ENCODE measurements at places on chromosomes 4 and X.

- no peak for DNase-seq
These were observed 249.5 kb downstream of the BCOR start for GRCh38 chrX:39848243-39848642.

- DNase-seq, result no peak
These were observed 26.7 kb upstream of the SLC2A9 start for GRCh38 chr4:10047967-10048366.

DNA sequence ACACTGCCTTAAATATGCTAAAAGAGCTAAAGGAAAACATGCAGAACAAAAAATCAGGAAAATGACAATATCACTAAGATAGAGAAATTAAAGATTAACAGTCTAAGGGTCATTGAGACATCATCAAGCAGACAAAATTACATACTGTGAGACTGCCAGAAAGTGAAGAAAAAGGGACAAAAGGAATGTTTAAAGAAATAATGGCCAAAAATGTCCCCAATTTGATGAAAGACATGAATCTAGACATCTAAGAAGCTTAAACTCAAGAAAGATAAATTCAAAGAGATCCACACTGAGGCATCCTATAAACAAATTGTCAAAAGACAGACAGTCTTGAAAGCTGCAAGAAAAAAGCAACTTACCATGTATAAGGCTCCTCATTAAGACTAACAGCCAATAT is 63.7 kb downstream of the OPHN1 start:
- no peak for DNase-seq

GRCh38 chrX:100316987-100317386 is 93.1 kb downstream of the PCDH19 start:
- no peak for DNase-seq

GRCh38 chr4:150794706-150795105 is 212.8 kb downstream of the MAB21L2 start:
- no peak for DNase-seq

DNA sequence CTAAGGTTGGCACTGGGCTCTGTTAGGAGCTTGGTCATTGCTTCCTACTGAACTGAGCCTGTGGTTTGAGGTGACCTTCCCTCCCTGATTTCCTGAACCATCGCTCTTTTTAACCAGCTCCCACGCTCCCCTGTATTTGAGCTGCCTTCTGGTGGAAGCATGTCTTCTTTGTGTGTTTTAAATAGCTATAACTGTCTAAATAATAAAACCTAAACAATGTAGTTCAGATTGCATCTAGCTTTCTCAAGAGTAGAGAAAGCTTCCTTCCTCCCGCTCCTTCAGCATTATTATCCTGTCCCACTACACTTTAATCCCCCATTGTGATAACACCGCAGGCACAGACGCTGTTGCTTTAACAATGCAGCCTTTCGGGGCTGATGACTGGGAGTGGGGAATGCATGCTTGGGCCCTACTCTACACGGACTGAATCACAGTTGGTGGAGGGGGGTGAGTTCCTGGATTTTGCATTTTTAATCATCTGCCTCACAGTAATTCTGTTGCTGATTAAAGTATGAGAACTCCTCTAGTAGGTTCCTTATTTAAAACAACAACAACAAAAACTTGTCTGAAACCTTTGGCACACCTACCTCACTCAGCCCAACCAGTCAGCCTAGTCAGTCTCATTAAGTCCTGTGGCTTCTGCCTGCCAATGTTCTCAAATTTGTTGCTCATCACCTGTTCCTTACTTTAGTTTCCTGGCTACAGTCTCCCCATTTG is 6.6 kb downstream of the SMS start:
- no peak for DNase-seq

- DNase-seq, result peak; percentile 91
These were observed at the start of gene ANKRD50 for GRCh38 chr4:124712372-124713184. ANKRD50 (minus strand) TSS chr4:124712732; CDS start chr4:124710511, 2,221 bp downstream.

GRCh38 chr4:19366916-19367315 is 884.8 kb upstream of the SLIT2 start:
- no peak for DNase-seq

DNA sequence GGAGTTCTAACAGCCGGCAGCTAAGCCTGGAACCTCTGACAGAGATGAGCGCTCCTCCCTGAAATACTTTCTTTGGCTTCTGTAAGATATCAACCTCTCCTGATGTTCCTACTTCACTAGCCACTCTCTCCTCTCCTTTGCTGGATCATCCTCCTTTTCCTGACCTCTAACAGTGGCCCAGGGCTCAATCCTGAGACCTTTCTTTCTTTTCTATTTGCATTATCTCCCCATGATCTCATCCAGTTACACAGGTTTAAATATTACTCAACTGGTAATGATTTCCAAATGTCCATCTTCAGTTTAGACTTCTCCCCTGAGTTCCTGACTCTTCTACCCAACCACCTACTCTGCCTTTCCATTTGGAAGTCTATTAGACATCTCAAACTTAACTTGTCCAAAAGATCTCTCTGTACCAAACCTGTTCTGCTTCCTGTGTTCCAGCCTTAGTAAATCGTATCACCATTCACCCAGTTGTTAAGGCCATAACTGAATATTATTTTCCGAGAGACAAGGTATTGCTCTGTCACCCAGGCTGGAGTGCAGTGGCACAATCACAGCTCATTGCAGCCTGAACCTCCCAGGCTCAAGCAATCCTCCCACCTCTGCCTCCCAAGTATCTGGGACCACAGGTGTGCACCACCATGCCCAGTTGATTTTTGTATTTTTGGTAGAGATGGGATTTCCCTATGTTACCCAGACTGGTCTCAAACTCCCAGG is 41.1 kb downstream of the RFC1 start:
- no peak for DNase-seq

DNA sequence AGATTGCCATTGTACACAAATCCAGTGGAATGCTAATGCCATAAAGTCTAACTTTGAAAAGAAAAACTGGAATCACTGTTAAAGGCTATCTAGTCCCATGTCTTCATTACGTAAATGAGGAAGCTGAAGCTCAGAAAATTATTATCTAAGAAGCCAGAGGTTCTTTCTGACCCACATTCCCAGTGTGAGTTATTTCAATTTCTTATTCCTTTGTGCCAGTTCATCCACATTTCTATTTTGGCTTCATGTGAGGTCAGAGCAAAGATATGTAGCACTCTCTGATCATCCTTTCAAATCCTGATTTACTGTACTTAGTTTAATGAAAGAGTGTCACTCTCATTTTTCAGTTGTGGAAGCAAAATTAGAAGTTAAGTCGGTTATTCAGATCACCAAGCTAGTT is 24.6 kb upstream of the NWD2 start:
- DNase-seq, result no peak

GRCh38 chrX:153598541-153599191 is at the start of gene CCNQ:
CCNQ (minus strand) TSS chrX:153599139; CDS start chrX:153599073, 66 bp downstream.
- no peak for DNase-seq

DNA sequence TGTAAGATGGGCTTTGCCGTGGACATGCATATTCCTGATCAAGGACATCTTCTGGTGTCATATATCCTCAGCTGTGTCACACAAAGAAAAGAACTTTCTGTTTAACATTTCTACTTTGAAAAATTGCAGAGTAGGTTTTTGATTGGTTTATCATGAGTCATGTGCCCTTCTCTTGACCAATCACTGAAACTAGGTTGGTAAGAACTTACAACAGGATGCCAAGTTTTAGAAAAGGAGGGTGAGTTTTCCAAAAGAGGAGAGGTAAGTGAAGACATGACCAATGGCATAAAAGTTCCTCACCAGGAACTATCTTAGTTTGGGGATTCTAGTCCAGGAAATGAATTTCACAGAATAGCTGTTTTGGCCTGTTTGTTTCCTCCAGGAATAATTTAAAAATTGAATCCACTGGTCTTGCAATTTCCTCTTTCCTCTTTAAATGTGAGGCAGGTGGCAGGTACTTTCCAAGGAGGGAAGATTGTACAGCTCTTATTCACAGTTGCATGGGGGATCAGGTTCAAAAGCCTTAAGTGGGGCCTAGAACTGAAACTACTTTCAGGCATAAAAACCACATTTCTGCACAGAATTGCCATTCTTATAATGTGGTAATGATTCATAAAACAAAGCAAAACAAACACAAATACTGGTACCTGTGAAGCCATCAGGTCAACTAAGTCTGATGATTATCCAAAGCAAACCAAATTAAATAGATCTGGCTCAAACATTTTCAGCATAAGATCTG is 1114.5 kb upstream of the LCORL start:
- DNase-seq, result no peak

GRCh38 chr4:188779581-188779980 is 640.3 kb downstream of the TRIML1 start:
- no peak for DNase-seq

GRCh38 chr4:79588679-79589078 is 180.7 kb upstream of the GK2 start:
- DNase-seq, result no peak

GRCh38 chr4:76708971-76709771 is 188.8 kb downstream of the SOWAHB start:
- DNase-seq, result no peak

GRCh38 chr4:86452924-86453531 is 93.2 kb upstream of the MAPK10 start:
- DNase-seq, result no peak

DNA sequence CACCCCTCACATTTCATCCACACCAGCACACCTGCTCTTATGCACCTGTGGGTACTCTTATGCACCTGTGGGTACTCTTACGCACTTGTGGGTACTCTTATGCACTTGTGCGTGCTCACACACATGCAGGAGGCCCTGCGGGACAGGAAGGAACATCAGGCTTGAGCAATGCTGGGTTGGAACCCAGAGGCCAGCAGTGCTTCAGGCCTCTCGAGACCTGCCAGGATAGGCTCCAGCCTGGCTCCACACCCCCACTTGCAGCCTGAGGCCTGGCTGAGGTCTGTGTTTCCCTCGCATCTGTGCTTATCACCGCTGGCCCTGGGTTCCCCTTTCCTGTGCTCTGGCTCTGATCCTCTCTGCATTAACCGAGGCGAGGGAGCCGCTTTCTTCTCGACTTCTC is 34.7 kb downstream of the SORCS2 start:
- DNase-seq, result no peak

DNA sequence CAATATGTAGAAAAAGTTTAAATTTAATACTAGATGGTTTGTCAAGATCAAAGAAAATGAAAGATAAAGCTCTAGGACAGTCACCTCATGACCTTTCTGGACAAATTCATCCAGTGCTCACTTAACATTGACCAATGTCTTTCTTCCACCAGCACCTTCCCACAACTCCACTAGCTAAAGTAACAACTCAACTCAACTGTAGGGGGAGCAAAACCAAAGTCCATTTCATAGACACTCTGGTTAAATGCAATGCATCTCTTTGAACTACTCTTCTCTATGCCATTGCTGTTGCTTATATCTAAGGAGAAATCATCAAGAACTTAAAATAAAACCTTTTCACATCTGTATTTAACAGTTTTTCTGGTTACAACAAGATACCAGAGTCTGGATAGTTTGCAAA is 25.1 kb downstream of the UGT2B4 start:
- no peak for DNase-seq

GRCh38 chr4:38241541-38241940 is 281.3 kb downstream of the PTTG2 start:
- no peak for DNase-seq

DNA sequence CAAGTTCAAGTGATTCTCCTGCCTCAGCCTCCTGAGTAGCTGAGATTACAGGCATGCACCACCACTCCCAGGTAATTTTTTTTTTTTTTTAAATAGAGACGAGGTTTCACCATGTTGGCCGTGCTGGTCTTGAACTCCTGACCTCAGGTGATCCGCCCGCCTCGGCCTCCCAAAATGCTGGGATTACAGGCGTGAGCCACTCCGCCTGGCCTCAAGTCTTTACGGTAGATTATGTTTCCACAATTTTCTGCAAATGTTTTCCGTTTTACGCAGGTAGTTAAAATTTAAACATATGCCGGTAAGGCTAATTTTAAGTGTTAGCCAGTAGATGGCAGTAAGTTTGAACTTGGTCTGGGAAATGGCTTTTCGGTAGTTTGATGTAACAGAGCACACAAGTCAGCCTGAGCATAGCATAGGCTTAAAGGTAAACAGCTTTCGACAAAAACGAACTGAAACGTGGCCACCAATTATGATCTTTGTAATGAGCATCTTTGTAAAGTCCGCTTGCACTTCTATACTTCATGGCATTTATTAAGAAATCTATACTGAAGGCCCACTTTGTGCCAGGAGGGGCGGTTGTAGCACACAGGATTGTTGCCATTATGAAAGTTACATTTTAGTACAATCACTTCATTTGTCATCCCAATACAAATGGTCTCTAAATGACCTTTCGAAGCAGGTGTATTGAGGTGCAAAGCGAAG is 31.1 kb downstream of the CCKAR start:
- no peak for DNase-seq

- DNase-seq, result no peak
These were observed 80.8 kb upstream of the ANK2 start for GRCh38 chr4:112968451-112969159.

DNA sequence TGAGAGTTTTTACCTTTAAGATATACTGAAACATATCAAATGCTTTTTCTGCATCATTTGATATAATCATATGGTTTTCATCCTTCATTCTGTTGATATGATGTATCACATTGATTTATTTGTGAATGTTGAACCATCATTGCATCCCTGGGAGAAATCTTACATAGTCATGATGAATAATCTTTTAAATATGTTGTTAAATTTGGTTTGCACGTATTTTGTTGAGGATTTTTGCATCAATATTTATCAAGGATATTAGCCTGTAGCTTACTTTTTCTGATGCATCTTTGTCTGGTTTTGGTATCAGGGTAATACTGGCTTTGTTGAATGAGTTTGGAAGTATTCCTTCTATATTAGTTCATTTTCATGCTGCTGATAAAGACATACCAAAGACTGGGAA is 541.4 kb downstream of the TLL1 start:
- DNase-seq, result no peak

GRCh38 chrX:103919270-103919637 is 43.2 kb upstream of the TMSB15B start:
- DNase-seq, result no peak

DNA sequence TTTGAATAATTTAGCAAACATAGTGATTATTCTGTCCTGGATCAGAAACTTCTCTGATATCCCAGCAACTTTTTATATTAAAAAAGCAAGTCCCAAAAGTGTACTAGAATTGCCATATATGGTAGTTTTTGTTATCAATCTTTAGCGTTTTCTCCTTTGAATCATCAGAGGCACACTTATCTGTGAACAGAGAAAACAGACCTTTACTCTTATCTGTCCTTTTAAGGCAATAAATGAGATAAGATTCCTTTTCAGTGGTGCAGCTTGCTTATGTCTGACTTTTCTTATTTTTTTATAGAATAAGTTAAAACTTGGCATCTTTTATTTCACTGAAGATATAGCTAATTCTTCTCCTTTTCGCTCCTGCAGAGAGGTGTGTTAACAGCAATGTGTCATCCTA is 458.1 kb upstream of the PCDH10 start:
- no peak for DNase-seq

- DNase-seq, result no peak
These were observed 684.0 kb upstream of the MAGEB2 start for GRCh38 chrX:29531336-29531735.

GRCh38 chrX:144946666-144947065 is 300.6 kb upstream of the SPANXN1 start:
- DNase-seq, result no peak

DNA sequence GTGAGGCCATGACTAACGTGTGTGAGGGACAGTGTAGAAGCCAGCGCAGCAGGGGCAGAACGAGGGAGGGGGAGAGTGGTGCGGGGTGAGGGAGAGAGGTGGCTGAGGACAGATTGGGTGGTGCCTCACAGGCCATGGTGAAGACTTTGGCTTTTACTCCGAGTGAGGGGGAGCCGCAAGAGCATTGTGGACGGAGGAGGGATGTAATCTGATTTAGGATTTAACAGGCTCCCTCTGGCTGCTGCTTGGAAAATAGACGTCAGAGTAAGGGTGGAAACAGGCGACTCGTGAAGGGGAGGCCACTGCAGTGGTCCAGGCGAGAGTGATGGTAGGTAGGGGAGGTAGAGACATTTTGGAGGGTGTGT is 13.0 kb downstream of the PPP1R3F start:
- DNase-seq, result no peak

GRCh38 chr4:185566425-185566824 is 31.1 kb upstream of the PDLIM3 start:
- no peak for DNase-seq
